ENCODE measurements at places on chromosomes 13 and 19.

DNA sequence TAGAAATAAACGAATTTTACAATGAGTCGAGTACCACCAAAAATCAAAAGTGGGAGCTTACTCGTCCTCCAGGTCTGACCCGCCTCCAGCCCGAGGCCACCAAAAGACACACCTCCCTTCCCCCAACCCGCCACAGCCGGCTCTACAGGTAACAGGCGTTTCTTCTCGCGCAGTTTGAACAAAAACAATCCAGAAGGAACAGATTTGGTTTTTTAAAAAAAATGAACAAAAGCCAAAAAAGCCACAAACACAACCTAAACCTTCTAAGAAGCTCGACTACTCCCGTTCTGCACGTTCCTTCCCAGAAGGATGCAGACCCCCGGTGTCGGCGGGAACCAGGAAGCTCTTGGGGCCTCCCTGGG, 671 bp downstream of the ZDHHC20 start:
- DNase-seq: peak; percentile 33

GRCh38 chr19:3606690-3607289, at the start of gene TBXA2R:
Gene TBXA2R (minus strand): TSS chr19:3606875. CDS start chr19:3600634, 6,241 bp downstream.
- peak; percentile 75 for DNase-seq

DNA sequence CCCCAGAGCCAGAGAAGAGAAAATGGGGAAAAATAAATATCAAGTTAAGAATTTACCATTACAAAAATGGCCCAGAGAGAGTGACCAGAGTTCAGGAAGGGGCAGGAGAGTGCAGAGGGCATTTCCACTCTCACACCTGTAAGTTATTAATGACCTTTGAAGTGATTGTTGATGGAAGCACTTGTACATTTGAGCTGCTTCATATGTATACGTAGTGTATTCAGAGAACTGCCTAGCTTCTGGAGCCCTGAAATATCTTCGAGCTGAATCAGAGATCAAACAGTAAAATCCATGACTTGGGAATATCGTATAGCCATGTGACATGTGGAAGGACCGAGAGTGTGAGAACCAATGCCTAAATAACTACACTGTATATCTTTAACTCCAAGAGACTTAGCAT, 49.2 kb upstream of the PCCA start:
- peak; percentile 86 for DNase-seq

GRCh38 chr19:51803967-51804366, 9.0 kb downstream of the FPR3 start:
- no peak for DNase-seq

- DNase-seq: no peak
These were observed 25.4 kb downstream of the RAB20 start for GRCh38 chr13:110536006-110536693.

DNA sequence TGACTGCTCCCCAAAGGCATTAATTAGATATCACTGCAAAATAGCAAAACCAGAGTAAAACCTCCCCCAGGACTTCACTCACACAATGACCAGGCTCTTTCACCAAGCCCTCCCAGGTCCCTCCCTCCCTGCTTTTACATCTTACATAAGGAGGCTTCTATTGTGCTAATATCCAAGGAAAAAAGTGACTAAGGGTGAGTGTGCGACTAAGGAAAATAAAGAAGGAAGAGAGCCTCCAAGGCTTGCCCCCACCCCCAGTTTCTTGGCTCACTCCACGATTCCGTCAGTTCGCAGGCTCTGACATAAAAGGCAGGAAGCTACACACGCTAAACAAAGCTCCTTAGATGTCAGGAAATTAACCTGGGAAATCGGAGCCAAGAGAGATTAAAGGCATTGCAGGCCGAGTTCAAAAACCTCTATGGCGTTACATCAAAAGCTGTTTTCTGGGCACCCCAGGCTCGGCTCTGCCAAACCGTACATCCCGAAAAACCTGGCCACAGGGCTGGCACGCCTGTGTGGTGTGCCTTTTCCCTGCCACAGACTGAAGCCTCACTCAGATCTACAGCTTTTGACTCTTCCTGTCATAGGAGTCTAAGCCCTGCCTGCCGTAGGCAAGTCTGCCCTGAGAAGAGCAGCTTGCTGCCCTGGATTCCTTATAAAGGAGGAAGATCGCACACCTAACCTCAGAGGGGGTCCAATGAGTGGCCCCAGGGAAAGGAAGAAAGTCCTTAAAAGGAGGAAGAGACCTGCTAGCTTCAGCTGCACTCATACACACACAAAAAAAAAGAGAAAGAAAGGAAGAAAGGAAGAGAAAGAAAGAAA, 67.0 kb upstream of the SERP2 start:
- DNase-seq: no peak

DNA sequence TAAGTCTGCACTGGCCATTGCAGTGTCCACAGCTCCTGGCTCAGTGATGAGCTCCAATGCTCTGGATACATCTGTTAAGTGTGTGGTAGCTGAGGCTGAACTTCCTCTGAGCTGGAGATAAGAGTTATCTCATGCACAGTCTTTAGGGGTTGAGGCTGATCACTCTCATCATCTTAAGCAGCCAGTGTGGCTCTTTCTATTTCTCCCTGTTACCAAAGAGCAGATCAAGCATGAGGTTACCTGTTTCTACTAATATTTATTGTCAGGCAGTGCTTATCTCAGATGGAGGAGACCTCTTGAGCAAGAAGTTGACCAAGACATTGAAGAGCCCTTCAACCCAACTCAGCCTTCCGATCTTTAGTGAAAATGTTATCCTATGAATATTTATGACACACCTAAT, 6.6 kb upstream of the OR10H2 start:
- no peak for DNase-seq

DNA sequence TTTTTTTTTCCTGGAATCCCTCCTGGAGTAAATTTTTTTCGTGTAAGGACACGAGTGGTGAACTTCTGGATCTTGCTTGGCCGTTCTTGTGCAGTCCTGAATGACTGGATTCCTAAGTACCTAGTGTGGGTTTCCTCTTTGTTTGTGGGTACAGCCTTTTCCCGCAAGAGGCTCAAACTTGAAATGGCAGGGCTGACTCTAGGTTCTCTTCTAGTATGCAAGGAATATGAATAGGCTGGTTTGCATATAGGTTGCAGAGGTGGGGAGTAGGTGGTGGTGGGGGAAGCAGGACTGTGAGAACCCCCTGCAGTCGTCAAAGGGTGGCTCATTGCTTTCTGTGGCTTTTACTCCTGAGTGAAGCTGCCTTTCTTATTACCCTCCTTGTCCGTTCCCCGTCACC, 13.6 kb downstream of the UBAC2 start:
- DNase-seq: no peak

DNA sequence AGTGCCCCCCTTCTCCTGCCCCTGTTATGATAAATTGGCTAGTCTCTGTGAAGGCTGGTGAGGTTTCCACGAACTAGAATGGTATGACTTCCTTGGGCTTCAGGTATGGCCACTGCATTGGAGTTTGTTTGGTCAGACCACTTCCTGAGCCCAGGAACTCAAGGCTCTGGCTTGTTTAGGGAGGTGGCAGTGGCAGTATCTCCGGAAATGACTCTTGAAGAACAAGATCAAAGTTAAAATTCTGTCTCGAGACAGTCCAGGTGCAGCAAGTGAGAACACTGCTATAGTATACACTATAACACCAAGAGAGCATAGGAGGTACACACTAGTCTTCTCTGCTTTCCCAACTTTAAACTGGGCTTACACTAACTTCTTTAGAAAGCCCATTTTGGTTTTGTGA, 309.1 kb downstream of the KLF12 start:
- DNase-seq: no peak

Data from NCI-H1417 (cell line).